ENCODE measurements at places on chromosomes 5 and 9.

DNA sequence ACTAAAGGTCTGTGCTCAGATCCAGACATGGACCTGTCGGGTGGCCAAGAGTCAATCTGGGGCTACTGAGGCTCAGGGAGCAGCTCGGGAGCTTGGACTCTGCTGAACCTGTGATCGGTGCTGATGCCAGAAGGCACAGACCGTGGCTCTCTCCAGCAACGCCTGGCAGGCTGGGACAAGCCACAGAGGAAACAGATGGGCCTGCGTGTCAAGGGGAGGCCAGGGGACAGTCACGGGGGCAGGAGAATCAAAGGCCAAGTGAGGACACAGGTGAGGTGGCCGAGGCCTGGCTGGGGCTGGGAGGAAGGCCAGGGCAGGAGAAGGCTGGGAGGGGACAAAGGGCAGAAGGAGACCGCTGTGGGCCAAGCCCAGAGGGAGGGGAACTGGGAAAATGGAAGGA lies 43.4 kb downstream of the EPB41L4B start:
- no peak for DNase-seq

GRCh38 chr9:25814023-25814422 lies 135.8 kb upstream of the TUSC1 start:
- DNase-seq: no peak

DNA sequence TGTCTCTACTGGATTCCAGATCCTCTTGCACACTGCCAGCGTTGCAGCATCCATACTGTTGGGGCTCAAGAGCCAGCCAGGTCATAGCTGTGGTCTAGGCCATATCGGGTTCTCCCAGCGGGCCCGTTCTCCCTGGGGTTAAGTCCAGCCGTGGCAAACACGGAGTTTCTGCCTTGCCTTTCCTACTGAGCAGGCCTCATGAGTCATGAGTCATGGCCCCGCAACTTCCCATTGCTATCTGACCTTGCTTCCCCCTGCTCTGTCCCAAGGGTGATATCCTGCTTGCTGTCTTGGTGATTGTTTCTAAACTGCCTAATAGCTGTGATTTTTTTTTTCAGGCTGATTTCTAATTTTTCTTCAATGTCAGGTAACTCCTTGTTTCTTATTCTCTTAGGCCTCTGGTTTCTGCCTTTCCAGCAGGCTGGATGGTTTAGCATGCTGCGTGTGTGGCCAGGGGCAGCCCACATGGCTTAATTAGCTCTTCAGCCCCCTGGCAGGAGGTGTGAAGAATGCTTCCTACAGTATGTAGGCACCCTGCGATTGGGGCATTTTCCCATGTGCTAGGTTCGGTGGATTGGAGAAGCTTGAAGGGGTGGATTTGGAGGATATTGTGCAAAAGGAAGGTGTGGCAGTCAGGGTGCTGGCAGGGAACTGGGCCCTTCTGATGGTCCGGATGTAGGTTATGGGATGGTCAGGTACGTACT lies 18.7 kb downstream of the DAPK1 start:
- no peak for DNase-seq

- DNase-seq: no peak
Observed at GRCh38 chr9:98231770-98232478, 23.5 kb downstream of the TBC1D2 start.

DNA sequence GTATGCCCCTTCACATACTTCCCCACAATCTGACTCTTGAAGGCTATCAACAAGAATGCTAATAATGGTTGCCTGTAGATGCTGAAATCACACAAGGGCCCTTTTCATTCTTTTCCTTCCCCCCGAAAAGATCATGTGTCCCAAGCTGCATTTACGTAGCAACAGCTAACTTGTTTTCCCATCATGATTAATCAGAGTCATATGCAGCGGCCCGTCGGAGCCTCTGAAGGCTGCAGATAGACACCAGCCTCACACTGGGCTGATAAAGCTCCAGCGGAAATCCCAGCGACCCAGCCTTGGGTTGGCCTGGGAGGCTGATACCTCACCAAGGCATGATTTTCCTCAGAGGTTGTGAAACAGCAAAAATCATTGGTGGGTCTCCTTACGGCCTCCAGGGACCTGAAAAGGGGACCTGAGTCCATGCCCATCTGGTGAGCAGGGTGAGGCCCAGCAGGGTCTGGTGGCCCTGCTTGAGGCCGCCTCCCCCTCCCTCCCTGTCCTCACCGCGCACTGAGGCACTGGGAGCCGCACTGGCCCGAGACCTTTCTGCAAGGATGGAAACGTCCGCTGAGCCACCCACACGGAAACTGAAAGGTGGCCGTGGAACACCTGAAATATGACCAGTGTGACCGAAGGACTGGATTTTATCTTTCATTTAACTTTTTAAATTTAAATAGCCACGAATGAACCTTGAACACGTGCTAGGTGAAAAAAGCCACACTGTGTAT lies 114.2 kb upstream of the PHYKPL start:
- DNase-seq: no peak

DNA sequence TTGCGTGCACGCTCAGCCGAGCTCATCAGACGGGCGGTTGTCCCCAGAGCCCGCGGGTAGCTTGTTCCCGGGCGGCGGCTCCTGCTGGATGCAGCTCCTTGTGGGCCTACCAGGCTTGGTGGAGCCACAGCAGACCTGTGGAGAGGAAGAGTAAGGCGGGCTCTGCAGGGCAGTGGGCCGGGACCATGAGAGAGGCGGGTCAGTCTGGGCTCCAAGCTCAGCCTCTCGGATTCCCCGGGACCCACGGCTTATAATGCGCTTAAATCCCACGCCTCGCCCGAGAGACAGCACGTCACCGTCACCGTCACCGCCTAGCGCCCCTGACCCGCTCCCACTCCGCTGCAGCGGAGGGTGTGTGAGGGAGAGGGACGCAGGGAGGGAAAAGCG lies 1.9 kb upstream of the ANKRD18A start:
- no peak for DNase-seq

GRCh38 chr9:131835151-131835910 lies 95.5 kb upstream of the RAPGEF1 start:
- no peak for DNase-seq

GRCh38 chr5:96476654-96477053 lies 43.6 kb upstream of the PCSK1 start:
- no peak for DNase-seq

- no peak for DNase-seq
Observed at GRCh38 chr9:128375865-128376264, 4.7 kb downstream of the URM1 start.

DNA sequence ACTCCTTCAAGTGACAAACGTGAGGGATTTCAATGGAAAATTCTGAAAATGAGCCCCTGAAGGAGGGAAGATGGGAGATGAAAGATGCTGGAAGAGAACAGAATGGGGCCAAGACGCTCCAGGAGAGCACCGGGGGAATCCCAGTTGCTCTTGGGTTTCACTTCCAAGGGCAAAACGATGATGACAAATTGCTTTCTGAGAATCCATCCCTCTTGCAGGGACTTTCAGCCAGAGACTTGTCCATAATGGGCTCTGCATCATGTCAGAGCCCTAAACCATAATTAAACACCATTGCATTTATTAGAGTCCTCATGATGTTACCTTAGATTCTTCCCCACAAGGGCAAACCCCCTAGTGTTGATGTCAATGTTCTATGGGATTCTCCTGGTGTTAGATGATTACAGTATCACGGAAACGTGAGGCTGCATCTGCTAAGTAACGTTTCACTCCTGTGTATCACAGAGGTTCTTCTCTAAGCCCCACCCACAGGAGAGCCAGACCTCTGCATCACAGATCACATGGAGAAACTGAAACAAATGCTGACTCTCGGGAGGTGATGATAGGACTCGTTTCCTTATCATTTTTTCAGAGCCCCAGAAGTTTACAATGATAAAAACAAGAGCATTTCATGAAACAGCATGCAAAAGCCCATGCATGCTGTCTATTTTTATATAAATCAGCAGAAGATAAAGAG lies 114.4 kb downstream of the TENT4A start:
- DNase-seq: no peak

DNA sequence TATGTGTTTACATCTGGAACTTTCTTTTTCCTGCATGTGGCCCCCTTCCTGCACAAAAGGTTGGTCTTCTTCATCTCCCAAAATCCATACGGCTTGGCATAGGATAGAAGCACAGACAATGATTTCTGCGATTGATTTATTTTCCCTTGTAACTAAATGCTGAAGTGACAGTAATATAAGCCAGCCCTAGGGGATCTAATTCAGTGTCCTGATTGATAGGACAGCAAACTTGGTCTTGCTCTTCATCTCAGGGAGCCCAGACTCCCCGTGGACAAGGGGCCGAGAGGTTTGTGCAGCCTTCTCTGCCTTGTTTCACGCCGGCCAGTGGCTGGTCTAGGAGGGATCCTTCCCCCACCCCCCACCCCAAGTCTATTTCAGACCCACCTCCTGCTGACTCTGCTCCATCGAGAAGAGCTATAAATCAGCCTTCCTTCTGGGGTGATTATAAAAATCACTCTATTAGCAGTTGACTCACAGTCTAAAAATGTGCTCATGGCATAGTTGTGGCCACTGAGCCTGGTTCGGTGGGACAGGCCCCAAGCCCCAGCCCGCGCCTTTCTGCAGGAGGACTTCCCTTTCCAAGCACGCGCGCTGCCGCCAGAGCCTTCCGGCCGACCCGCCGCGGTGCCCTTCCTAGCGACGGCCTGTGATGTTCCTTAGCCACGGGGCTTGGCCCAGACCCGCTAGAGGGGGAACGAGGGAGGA lies 89.8 kb upstream of the COL5A1 start:
- no peak for DNase-seq

- DNase-seq: no peak
Observed at GRCh38 chr9:121344184-121344583, 25.9 kb downstream of the STOM start.

DNA sequence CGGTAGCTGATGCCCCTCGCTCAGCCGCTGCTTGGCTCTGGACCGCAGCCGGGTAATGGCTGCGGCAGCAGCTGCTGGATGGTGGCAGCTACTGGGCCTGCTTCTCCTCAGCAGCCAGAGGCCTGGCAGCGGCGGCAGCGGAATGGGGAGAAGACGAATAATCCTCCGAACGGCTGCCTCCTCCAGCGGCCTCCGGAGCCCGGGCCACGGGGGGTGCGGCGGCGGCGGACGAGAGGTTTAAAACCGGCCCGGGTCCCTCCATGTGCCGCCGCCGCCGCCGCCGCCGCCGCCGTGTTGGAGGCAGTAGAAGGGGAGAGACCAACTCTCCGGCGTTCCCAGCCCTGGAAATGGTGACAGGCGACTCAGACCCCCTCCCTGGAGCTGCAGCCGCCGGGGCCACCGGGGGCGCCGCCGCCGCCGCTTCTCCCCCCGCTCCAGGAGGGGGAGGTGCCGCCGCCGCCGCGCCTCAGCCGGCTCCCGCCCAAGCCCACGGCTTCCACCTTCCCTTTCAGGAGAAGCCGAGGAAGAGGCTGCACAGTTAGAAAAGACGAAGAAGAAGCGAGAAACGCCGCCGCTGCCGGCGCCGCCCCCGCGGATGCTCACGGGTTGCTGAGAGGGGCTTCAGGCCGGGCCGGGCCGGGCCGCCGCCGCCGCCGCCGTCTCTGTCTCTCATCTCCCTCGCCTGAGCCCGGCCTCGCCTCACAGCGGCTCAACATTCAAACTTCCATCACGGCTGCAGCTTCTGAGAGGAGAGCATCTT lies 118.4 kb upstream of the PRSS3 start:
- peak; percentile 6 for DNase-seq

DNA sequence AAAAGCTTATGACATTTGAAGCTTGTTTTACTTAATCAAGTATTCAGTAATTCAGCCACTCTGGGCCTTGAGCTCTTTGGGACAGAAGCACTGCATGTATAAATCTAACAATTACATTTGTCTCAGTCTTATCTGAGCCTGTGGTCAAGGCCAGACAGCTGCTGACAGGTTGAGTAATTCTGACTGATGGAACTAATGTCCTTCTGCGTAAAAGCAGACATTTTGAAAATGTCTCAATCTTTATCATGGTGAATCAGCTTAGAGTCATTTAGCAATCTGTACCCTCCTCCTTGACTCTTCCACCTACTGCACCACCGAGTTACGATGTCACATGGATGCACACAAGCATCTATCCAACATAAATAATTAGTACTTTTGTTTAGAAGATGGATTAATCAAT lies 400.0 kb downstream of the ARRDC3 start:
- DNase-seq: no peak

GRCh38 chr5:78797936-78798672 lies 149.5 kb upstream of the LHFPL2 start:
- no peak for DNase-seq

GRCh38 chr9:2494562-2494961 lies 127.0 kb upstream of the VLDLR start:
- no peak for DNase-seq

GRCh38 chr5:2892466-2893000 lies 141.1 kb upstream of the IRX2 start:
- no peak for DNase-seq

- DNase-seq: no peak
Observed at GRCh38 chr5:168890816-168891812, 311.9 kb upstream of the PANK3 start.

- no peak for DNase-seq
Observed at GRCh38 chr9:127200106-127200862, 64.3 kb upstream of the GARNL3 start.

GRCh38 chr5:117732264-117732663 lies 1157.6 kb upstream of the SEMA6A start:
- no peak for DNase-seq

GRCh38 chr9:115643948-115644727 lies 509.5 kb upstream of the PAPPA start:
- no peak for DNase-seq
